Activated CD8-positive, alpha-beta memory T cell treated with anti-CD3 and anti-CD28 coated beads for 1 hour (primary cell): ENCODE measurements at places on chromosomes 4 and X.
A peak's percentile ranks its signal among the peaks of the same experiment; 100 is the strongest.

- DNase-seq, result no peak
Measured at GRCh38 chr4:142348613-142349021, 497.5 kb downstream of the INPP4B start.

- DNase-seq, result no peak
Measured at GRCh38 chrX:6004529-6004928, 224.1 kb downstream of the NLGN4X start.

DNA sequence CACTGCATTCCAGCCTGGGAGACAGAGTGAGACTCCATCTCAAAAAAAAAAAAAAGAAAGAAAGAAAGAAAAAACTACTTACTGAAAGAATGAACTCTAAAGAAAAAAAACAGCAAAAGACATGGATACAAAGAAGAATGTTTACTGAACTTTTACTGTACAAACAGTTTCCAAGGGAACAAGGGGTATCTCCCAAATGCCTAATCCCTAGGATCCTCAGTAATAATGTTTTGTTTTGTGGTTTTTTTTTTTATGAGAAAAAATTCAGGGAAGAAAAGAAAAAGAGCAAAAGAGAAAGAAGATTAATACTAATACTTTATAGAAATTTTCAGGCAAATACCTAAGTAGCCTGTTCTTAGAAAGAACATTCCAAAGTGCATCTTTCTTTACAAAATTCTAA is 63.2 kb downstream of the ANTXR2 start:
- no peak for DNase-seq

DNA sequence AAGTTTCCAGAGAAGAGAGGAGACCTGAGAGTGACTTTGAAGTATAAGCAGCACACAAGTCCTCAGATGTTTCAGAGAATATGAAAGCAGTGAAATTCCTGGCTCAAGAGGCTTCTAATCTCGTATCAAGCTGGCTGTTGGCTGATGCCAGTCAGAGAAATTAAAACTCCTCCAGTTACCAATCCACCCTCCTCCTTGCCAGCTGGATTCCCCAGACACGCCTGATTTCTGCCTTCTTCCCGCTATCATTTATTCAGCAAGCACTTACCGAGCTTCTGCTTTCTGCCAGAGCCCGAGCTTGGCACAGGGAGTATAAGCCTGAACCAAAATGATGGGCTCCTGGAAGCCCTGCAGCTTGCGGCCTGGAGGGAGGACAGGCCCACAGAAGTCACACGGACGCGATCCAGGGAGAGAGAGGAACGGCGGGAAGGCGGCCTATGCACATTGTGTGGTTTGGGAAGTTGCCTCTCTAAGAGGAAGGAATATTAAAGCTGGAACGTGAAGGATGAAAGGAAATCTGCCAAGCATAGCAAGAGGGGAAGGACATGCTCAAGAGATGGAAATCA is 102.4 kb upstream of the TBL1X start:
- DNase-seq, result no peak

DNA sequence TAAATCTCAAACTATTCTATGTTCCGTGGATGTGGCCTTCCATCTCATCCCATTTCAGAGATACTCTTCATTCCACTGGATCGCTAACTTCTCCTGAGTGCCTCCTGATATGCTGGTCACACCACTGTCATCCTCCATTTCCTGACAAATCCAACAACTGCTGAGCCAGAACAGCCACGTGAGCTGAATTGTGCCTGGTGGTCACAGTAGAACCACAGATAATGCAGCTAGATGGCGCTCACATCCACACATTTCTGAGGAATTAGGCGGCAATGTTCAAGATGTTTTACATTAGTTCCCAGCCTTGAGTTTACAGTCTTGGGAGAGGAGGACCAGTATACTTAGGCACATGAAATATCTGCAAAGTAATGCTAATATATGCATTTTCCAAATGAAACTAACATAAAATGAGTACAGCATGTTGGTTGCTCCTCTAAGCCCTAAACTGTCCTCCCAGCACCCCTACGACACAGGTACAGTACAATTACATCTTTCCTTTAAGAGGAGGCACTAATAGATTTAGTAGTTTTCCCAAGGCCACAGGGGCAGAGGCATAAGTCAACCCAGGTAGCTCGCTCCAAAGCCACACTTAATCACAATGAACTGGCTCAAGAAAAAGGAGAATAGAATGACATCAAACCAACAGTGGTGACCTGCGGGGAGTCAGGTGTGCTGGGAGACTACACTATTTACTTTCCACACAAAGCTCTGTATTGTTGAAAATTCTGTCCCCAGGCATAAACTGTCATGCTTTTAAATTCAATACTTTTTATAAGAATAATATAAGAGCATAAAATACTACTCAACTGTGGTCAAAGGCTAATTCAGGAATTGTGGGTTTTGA is 134.2 kb downstream of the CHIC2 start:
- DNase-seq, result peak; percentile 18

- no peak for DNase-seq
Measured at GRCh38 chr4:122742933-122743829, 10.7 kb downstream of the BBS12 start.

DNA sequence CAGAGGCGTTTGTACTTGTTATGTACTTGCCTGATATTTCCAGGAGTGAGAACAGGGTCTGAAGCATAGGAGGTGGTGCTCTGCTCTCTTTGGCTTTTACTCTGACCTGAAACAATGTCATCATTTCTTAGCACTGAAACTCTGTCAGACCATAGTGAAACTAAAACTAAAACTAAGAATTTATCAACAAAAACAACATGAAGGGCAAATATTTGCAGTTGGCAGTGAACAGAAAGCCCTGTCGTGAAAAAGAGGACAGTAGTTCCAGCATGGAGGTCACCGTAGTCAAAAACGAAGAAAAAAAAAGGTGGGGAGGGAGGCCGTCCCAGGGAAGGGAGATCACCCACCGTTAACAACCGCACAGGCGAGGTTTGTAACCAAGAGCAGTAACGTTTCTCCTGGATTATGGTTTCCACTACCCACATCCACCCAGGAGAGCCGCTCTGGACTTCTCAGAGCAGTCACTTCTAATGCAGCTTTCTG is 97.5 kb downstream of the ANK2 start:
- no peak for DNase-seq

DNA sequence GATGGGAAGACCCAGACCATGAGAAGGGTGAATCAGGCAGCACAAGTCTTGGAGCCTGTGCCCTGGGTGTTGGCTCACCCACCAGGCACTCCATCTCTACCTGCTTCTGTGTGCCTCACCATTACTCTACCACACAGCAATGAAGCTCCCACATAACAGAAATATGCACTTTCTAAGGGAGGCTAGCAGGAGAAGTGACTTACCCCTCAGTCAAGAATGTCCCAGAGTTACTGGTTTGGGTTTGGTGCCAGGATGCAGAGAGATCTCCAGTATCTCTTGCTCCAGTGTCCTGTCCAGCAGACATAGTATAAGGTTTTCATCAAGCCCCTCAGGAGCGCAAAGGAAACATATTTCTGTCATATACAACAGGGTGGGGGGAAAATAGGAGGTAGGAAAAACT is 11.3 kb upstream of the RAB40A start:
- DNase-seq, result no peak

DNA sequence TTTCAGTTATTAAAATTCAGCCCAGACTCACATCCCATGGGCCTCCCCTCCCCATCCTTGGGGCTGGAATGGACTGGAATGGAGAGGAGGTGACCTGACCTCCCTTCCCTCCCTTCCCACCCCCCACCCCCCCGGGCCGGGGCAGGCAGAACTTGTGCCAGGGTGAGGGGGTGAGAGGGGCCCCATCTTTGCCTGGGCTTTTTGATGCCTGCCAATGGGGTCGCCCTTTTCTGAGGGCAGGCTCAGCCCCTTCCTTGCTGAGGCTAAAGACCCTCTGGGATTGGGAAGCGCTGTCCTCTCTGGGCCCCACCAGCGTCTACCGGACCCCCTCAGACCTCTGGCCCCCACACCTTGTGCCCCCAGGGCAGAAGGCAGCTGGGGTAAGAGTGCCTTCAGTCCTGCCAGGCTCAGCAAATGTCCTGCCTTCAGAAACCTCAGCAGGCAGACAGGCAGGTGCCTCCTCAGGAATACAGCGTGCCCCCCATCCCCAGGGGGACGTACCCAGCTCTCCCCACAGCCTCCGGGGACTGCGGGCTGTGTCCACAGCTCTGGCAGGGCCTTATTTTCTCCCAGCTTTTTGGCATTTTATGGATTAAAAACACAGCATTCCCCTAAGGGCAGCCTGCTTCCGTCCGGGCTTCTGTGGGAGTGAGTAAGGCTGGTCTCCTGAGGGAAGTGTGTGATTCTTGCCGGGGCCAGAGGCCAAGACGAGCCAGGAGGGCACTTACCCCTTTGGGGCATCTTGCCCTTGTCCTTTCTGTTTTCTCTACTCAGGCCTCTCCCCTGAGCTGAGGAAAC is 12.6 kb upstream of the CCNQ start:
- no peak for DNase-seq

DNA sequence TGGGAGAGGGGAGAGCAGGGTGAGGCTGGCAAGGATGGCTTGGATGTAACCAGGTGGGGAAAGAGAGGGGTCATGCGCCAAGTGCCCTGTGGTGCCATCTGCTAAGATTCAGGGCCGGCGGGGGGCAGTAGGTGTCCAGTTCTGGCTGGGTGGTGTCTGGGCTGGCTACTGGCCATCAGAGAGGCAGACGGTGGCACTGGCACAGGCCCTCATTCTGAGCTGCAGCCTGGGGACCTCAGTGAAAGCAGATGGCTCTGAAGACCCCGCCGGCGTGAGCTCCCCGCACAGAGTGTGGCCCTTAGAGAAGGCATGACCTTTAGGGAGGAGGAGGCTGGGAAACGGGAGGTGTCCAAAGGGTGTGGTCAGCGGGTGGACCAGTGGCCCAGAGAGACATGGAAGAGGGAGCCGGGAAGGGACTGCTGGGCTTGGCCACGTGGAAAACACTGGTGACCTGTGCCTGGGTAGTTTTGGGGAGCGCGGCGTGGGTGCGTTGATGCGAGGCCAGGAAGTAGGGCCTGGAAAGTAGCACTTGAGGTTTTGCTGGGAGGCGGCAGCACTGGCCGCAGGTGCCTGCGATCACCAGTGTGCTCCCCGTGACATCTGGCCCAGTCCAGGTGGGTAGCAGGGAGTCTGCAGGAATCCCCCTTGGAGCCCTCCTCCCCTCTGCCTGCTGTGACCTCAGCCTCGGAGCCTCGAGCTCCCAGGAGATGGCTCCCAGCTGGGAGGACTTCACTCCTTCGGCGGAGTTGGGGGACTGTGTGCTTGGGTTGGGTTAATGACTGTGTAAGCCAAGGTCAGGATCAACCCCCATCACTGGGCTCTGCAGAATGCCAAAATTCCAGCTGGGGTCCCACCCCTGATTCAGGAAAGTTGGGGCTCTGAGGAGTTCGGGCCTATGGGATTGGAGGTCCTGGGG is 9.3 kb upstream of the SH3TC1 start:
- DNase-seq, result no peak

- no peak for DNase-seq
Measured at GRCh38 chr4:122668241-122668640, 47.4 kb upstream of the IL21 start.

DNA sequence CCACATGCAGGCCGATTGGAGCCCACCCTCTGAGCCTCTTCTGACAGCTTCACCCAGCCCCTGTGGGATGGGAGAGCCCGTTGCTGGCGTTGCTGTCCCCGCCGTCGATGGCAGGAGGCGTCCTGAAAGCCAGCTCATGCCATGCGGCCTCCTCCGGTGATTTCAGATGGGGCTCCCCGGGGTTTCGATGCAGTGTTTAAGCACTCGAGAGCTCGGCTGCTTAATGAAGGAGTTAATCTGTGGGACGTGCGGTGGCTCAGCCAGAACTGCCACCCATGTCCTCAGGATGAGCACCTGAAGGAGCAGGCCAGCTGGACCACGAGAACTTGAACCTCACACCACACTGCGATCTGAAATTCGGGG is 95.6 kb downstream of the SORCS2 start:
- no peak for DNase-seq

DNA sequence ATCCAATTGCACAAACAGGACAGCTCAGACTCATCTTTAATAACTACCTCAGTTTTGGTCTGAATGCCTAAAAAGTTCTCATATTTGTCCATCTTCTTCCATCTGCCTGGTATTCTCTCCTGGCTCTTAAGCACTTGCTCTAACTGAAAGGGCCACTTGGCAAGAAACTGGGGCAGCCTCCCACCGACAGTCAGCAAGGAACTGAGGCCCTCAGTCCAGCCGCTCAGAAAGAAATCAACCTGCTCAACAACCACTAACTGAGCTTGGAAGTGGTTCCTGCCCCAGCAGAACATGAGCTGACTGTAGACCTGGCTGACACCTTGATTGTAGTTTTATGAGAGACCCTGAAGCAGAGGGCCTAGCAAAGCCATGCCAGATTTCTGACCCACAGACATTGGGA is 84.4 kb downstream of the PPEF2 start:
- no peak for DNase-seq

GRCh38 chr4:38774181-38774955 is 8.4 kb downstream of the TLR10 start:
- DNase-seq, result no peak

GRCh38 chr4:149785696-149786431 is 29.8 kb downstream of the IQCM start:
- no peak for DNase-seq

- DNase-seq, result no peak
Measured at GRCh38 chr4:164313853-164314252, 440.1 kb upstream of the SMIM31 start.

- no peak for DNase-seq
Measured at GRCh38 chrX:40105835-40106675, 8.3 kb upstream of the BCOR start.

DNA sequence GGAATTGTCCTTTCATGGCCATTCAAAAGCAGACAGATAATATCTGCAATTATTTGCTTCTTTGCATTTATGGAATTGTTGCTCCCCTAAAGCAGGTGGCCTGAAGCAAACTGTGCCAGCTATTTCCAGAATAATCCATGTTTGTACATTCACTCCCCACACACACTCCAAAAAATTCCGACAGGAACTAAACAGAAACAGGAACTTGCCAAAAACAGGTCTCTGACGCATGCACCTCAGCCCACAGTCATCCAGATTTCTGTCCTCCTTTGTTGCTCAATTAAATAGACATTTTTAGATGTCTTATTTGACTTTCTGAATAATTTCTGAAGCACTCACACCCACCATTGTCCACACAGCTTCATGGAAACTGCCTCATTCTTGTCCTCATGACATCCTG is 71.5 kb upstream of the EDNRA start:
- no peak for DNase-seq

DNA sequence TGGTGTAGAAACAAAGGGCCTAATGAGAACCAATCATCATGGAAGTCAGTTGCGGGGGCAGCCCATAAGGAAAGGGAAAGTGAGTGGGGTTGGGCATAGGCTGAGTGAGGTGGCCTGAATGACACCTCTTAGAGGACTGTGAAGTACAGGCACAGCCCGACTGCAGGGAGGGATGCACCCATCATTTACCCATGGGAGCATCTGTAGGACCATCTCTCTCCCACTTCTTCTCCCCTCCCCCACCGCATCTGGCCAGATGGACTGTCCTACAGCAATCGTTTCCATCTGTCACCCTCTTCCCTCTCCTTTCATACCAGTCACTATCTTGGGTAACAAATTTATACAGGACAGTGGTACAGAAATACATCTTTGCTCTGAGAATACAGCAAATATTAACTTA is 4.2 kb downstream of the STBD1 start:
- no peak for DNase-seq
